ENCODE measurements at places on chromosomes 5 and 9.

- DNase-seq, result no peak
These were observed 1.8 kb downstream of the PDLIM4 start for GRCh38 chr5:132259069-132259851.

- no peak for DNase-seq
These were observed 68.3 kb downstream of the HMGCR start for GRCh38 chr5:75405296-75405695.

DNA sequence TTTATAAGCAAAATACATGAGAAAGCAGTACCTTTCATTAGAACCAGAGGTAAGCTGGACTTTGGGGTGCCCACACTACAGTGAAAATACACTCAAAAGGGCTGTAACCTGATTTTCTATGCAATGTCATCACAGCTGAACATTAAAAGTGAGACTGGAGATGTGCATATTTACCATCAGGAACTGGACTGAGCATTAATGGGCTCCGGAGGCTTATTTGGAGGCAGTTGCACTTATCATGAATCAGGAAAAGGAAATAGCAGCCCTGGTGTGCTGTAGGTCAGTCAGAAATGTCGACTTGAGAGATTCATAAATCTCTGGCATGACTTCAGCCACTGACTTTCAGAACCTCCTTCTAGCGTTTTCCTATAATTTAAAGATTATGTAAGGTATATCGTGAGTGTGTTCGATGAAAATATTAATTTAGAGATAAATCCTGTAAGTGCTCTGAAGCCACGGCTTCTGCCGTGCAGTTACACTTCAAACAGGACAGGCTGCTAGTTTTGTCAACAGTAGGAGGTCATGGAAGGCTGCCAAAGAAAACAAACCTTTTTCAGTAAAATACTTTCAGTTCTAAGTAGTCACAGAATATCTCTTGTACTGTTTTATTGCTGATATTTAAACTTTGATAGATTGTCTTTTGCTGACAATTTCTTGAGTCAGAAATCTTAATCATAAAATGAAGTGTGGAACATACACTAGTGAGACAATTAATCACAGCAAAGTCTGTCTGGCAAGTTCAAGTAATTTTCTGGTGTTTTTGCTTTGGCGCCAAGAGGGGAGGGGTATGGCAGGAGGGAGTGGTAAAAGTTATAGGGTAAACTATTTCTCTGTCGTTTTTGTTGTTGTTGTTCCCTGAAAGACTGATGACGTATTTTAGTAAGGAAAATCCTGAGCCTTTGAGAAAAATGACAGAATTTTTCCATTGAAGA is 939.7 kb downstream of the NR2F1-AS1 start:
- no peak for DNase-seq

- peak; percentile 15 for DNase-seq
These were observed 5.2 kb downstream of the IL13 start for GRCh38 chr5:132662925-132663770.

DNA sequence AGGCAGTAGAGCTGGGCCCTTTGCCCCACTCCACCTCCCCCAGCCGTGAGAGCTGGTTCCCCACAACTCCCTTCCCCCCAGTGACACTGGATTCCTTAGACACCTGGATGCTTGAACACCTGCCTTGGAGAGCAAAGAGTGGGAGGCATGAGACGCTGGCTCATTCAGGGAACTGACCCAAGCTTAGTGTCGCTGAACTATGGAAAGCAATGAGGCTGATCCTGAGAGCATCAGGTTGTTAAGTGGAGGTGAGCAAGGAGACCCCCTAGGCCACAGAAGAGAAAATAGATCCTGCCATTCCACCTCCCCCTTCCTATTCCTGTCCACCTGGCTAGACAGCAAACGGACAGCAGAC is 2.0 kb downstream of the CCL19 start:
- DNase-seq, result no peak

DNA sequence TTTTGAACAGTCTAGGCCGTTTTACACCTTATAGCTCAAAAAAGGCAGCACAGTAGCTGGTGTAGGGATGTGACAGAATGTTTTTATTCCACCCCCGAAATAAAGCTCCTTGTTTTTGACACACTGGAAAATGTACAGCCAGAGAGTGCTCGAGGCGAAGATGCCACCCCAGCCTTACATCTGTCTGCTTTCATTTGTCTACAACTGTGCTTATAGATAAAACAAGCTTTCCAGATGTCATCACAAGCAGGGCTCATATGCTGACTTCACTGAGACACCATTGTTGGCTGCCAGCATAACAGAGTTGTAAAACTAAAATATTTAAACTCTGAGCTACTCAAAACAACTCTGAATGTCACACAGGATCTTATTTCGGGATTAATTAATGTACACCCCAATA is 386.3 kb downstream of the BNC2 start:
- DNase-seq, result no peak

GRCh38 chr9:76433836-76434235 is 25.1 kb upstream of the GCNT1 start:
- no peak for DNase-seq

DNA sequence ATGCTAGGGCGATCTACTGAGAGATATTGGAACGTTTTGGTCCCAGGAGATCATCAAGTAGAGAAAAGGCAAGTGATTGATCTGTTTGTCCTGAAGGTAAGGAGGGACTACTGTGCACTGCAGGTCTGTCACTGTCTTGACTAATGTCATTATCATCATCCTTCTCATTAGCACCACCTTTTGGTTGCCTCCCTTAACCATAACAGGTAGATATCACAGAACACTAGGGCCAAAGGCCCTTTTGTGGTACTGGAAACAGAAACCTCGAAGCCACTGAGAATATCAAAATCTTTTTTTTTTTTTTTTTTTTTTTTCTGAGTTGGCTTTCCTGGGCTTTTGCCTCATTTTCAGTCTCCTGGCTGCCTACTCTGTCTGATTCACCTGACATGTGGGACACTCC is 134.0 kb downstream of the KCTD16 start:
- DNase-seq, result no peak

DNA sequence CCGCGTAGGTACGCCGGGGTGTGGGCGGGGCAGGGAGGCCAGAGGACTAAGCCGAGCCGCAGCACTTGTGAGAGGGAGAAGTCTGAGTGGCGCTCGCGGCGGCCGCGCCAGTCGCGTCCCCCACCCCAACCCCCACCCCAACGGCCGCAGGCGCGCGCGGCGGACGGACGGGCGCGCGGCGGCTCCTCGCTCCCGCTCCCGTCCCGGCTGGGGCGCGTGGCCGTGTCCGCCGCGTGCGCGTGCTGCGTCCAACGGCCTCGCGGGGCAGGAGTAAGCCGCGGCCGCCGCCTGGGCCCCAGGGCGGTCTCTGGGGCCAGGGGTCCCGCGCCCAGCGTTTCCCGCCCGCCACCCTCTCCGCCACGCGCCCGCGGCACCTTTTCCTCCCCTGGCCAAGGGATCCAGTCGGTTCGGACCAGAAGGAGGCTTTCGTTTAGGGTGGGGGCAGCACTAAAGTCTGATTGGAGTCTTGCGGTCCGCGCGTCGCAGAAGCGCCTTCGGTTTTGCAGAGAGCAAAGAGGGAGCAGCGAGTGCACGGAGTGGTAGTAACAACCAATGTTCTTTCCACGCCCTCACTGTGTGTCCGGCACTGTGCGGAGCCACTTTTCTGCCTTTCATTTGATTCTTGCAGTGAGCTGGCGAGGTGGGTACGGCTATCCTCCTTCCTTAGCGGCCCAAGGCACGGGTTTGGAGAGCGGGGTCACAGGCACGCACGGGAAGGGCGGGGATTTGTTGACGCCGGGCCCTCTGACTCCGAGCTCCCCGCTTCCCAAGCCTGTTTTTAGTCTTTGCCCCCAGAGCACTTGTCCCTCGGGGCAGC is 483 bp downstream of the G3BP1 start:
- peak; percentile 51 for DNase-seq

- no peak for DNase-seq
These were observed 571.2 kb upstream of the ZNF462 start for GRCh38 chr9:106291786-106292185.

GRCh38 chr5:173789031-173789920 is 98.9 kb upstream of the CPEB4 start:
- DNase-seq, result no peak

DNA sequence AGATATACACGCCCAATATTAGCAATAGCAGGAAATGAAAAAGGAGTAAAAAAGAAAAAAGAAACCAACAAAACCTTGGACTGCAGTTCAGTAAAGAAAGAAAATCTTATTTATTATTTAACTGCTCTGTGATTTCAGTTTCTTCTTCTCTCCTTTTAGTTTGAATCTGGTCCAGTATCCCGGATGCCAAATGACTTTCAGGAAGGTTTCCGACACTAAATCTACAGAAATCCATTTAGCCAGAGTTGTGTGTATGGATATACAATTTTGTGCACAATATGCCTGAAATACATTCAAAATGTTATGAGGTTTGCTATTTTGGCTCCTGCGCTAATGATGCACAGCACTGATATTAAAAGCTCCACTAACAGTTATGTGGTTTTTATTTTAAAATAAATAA is 64.5 kb downstream of the FBXL7 start:
- no peak for DNase-seq

DNA sequence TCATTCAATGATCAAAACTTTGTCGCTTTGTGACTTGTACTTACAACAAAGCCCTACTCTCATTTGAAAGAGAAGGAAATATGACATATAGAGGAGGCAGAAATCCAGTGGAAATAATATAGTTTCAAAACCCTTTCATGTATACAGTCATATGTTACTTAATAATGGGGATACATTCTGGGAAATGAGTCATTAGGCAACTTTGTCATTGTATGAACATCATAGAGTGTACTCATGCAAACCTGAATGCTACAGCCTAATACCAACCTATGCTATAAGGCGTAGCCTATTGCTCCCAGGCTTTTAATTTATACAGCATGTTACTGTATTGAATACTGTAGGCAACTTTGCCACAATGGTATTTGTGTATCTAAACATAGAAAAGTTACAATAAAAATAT is 69.0 kb upstream of the SMC2 start:
- DNase-seq, result no peak

DNA sequence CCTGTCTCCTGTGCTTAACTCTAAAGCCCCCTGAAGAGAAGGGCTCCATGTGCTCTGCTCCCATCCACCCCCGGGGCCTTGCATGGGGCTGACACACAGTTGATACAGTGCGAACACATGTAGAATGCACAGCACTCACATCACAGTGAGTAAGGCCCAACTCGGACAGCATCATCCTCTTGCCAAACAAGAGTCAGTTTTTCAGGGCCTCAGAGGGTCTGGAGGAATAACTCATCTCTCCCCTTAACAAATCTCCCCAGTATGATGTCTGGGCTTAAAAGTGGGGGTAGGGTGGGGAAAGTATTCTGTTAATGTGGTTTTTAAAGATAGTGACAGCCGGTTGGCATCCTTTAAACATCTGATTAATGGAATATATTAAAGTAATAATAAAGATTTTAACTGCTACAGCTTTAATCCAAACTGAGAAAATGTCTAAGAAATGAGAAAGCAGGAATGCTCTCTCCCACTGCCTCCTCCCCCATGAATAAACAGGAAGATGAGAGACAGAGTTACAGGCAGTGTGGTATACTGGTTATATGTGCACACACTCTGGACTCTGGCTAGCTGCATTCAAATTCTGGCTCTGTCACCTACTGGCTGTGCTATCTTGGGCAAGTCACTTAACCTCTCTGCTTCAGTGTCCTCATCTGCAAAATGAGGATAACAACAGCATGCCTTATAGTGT is 22.5 kb downstream of the APBA1 start:
- DNase-seq, result no peak
